ENCODE measurements at places on chromosomes 16 and 17.
A peak's percentile ranks its signal among the peaks of the same experiment; 100 is the strongest.

DNA sequence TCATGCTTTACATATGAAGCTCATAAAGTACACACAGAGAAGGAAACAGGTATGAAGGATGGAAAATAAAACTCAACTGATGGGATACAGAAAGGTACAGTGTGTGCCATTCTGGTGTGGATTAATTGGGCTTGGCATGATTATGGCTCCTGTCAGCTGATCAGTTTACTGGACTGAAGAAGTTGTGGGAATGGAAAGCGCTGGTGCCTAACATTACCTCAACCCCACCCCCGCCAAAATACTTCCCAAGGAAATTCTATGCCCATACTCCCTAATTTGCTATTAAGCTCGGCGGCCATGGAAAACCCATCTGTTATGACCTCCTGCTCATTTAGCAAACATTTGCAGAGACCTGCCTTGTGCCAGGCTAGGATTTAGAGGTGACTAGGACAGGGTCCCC lies 16.6 kb upstream of the PMFBP1 start:
- DNase-seq = no peak

DNA sequence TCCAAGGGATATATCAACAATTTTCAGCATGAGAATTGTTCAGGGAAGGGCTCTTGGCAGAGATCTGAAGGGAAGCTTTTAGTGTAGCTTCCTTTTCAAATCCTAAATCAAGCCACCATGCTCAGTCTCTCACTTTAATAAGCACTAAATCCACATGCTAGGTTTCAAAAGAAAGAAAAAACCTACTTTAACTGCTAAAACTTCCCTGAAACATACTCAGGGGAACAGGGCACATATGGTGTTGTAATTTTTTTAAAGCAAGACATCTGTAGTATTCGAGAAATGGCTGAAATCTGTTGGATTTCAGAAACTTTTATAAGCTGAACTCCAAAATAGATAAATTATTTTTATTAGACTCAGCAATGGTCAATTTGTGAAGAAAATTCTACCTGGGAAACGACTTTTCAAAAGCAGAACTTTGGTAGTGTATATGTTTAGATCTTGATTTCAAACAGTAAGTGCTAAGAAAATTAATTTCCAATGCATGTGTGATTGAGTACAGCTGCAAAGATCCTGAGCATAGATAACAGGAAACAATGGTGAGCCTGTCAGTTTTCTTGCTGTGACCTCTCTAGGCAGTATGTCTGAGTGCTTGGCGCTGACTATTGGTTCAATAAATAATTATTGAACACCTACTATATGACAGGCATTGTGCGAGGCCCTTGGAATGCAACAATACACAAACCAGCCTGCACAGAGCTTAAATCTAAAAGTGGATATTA lies 804.5 kb upstream of the SOX9 start:
- no peak for DNase-seq

- peak; percentile 15 for DNase-seq
Observed at GRCh38 chr16:66266436-66267291, 99.8 kb upstream of the CDH5 start.

- no peak for DNase-seq
Observed at GRCh38 chr16:56630134-56630533, 2.3 kb upstream of the MT1M start.

DNA sequence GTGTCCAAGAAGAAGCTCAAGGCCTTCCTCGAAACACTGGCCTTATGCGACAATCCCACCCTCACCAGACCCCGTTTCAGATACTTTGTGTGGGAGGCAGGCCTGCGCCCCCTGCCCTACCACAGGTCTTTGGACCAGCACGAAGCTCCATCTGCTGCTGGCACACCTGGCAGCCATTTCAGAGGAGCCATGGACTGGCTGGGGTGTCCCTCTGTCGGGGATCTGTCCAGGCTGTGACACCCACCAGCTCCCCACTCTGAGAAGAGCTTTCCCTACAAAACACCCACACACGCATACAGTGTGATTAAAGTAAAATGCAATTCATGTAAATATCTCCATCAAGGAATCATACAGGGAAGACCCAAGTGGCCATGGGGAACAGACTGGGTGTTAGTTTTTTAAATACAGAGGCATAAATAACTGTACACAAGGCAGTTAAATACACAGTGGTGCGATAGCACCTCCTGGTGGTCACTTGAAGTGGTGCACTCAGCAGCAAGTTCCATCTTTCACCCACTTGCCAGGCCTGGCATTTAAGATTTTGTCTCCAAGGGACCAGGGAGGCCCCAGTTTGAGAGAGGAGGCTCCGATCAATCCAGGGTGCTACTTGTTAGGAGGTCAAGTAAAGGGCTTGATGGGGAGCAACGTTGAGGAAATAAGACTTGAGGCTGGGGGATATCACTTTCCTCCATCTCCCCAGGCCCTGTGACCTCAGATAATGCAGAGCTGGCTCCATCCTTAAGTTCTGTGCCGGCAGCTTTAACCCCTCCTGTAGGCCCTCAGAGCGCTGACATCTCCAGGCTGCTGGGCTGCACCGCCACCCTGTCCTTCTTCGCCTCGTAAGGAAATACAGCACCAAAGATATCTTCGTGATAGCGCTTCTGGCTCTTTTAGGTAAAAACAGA lies 43.6 kb downstream of the NOS2 start:
- DNase-seq = peak; percentile 77

- peak; percentile 49 for DNase-seq
Observed at GRCh38 chr16:71927383-71927782, 32.1 kb downstream of the IST1 start.

DNA sequence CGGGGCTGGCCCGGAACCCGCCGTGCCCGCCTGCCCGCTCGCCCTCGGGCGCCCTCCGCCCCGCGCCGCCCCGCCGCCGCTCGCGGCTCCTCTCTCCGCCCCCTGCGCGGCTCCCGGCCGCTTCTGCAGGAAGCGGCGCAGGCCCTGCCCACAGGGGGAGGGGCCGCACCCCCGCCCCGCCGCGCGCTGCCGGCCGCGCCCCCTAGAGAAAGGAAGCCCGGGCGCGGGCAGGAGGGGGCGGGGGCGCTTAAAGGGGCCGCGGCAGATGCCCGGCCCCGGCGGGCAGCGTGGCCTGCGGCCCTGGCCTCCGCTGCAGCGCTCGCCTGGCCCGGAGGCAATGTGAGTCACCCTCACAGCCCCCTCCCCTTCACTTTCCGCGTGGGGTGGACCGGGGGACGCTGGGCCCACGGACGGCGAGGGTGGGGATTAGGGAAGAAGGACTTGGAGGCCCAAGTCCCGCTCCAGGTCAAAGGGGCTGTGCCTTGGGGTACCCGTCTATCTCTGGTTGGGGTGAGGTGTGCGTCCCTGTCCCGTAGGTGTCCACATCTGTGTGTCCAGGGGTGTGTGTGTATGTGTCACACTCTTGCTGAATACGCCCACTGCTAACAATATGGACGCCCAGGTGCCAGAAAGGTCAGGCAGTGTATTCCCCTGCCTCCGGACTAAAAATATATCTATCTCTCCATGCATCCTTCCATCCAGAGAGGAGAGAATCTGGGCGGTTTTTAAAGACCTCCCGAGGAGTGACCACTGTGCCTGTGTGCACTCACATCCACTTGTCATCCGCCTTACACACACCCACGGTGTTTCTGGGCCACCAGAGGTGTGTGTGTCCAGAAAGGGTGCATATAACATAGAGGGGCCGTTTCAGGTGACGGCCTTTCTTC lies at the start of gene GIT1:
Gene GIT1 (minus strand): TSS at position 125 of the 887 bp plus-strand sequence. CDS start 270 bp downstream, outside the sequence.
- peak; percentile 91 for DNase-seq

- DNase-seq = no peak
Observed at GRCh38 chr17:45791935-45792334, 7.8 kb downstream of the CRHR1 start.

GRCh38 chr16:78045865-78046581 lies 23.7 kb downstream of the CLEC3A start:
- peak; percentile 76 for DNase-seq

DNA sequence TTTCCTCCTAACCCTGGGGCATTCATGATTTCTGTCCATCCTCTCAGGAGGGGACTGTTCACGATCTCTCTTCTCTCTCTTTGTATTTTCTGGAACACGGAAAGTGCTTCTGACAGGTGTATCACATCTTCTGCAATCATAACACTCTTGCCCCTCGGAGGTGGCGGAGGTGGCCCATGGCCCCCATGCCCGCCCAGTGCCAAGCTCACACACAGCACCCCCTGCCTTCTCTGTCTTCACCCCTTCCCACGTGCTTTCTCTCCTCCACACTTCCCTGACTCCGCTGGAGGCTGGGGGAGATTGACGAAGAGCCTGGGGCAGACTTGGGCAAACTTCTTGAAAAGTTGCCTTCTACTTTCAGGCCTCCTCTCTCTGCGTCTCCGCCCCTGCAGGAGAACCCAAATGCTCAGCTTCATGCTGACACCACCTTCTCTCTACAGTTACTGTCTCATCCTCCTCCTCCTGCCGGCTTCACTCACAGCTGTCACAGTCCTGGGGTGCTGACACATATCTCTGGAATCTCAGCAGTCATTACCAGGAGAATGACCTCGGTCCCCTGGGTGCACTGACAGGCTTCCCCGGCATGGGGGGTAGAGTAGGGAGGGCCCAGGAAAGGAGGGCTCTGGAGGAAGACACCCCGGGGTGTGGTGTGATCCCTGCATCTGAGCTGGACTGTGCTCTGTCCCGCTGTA lies 127.1 kb downstream of the ENGASE start:
- DNase-seq = no peak

DNA sequence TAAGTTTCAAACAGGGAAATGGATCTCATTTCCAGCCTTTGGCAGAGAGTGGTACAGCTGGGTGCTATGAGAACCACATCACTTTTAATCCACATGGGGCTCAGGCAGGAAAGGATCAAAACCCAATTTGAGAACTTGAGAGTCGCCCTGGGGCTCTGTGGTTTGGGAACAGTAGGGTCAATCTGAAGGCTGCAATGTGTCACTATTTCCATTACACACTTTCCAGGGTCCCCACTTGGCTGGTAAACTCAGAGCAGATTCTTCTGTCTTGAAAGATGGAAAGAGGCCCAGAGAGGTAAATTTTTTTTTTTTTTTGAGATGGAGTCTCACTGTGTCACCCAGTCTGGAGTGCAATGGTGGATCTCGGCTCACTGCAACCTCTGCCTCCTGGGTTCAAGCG lies 6.7 kb upstream of the HIGD1B start:
- DNase-seq = no peak

GRCh38 chr17:7064261-7064660 lies 15.8 kb downstream of the CLEC10A start:
- no peak for DNase-seq

DNA sequence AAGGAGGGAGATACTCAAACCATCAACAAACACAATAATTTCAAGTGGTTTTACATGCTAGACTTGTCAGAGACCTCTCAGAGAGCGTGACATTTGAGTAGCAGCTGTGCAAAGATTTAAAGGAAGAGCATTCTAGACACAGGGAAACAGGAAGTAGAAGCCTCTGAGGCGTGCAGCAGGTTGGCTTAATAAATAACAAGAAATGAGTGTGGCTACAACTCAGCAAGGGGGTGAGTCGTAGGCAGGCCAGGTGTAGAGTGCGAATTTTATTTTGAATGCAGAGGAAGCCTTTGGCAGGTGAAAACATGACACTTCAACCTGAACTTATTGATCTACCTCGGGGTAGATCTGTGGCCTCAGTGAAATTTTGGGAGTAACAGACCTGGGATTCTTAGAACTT lies 73.2 kb upstream of the MRTFB start:
- DNase-seq = peak; percentile 24

- DNase-seq = no peak
Observed at GRCh38 chr17:82222816-82223215, 6.0 kb upstream of the SLC16A3 start.

DNA sequence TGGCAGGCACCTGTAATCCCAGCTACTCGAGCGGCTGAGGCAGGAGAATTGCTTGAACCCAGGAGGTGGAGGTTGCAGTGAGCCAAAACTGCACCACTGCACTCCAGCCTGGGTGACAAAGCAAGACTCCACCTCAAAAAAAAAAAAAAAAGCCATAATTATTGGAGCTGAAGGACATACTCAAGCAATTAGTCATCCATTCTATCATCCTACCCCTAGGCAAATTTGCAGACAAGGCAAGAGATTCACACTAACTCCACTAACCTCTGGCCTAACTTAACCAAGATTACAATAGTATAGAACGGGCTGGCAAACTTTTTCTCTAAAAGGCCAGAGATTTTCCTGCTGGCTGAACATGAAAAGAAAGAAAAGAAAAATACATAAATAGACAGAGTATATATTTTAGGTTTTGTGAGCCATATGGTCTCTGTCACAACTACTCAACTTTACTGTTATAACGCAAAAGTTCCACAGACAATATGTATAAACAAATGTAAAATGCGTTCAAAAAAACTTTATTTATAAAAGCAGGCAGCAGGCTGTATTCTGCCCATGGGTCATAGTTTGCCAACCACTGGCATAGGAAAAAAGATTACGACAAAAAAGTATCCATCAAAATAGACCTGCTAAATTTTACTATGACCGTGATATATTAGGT lies 29.7 kb downstream of the BRIP1 start:
- no peak for DNase-seq

DNA sequence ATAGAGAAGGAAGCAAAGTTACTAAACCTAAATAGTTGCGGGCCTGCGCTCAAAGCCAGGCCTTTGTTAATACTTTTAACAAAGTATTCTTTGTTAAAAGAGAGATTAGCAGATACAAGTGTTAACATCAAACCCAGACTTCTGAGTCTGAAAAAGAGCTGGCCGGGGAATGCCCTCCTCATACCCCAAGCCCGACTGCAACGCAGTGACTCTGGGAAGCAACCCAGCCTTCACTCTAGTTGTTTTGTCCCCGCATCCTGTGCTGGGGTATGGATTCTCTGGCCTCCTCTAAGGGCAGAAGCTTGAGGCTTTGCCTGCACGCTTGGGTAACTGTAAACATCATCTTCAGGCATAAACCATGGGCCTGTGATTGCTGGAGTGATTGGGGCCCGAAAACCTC lies 48.3 kb downstream of the ADCY7 start:
- no peak for DNase-seq

GRCh38 chr17:39536468-39536867 lies 71.3 kb downstream of the NEUROD2 start:
- DNase-seq = peak; percentile 70

DNA sequence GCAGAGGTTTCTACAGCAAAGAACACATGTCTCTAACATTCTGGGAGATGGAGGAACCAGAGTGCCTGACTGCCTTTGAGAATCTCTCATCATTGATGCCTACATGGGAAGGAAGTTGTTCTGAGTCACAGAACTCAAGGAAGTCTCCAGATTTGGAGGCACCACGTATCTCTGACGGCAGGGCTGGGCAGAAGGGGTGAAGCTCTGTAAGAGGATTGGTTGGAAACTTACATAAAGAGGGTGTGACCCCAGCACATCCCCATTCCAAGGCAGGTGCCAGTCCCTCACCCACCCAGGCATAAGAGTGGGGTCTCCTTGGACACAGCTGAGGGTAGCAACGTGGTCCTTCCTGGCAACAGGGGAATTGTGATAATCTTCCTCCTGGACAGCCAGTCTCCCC lies 17.4 kb downstream of the TNFRSF13B start:
- DNase-seq = no peak

- no peak for DNase-seq
Observed at GRCh38 chr16:80594756-80595155, 54.0 kb downstream of the DYNLRB2 start.

Measured in hematopoietic multipotent progenitor cell treated with erythropoietin and hydrocortisone succinate and interleukin-3 and kit ligand, for 6 days (in vitro differentiated cells).